ENCODE measurements at places on chromosomes 11 and 22.

DNA sequence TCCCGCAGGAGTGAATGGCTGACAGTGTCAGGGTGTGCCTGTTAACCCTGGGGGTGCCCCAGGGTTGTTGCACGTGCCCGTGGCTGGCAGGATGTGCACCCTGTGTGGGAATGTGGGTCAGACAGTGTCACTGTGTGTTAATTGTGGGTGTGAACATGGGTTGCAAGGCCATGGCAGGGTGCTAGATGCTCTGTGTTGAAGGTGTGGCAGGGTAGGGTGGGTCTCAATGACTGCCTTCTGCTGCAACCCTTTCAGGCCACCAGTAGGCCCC, 8.3 kb downstream of the RIN1 start:
- peak; percentile 29 for DNase-seq

DNA sequence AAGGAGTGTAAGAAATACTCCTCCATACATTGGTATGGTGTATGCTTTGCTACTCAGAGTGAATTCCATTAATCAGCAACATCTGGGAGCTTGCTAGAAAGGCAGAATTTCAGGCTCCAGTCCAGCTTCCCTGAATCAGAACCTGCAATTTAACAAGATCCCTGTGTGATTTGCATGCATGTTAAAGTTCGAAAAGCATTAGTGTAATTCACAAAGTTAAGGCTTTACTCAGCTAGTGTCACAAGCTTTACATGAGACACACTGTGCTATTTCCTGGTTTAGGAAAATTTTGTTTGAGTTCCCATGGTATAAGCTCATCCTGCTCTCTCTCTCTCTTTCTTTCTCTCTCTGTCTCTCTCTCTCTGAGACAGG, 37.0 kb upstream of the HEPHL1 start:
- no peak for DNase-seq

- DNase-seq = no peak
These were observed 2.6 kb downstream of the RNF26 start for GRCh38 chr11:119336744-119337469.

GRCh38 chr22:22884888-22885840, 2.5 kb upstream of the IGLL5 start:
- peak; percentile 63 for DNase-seq

DNA sequence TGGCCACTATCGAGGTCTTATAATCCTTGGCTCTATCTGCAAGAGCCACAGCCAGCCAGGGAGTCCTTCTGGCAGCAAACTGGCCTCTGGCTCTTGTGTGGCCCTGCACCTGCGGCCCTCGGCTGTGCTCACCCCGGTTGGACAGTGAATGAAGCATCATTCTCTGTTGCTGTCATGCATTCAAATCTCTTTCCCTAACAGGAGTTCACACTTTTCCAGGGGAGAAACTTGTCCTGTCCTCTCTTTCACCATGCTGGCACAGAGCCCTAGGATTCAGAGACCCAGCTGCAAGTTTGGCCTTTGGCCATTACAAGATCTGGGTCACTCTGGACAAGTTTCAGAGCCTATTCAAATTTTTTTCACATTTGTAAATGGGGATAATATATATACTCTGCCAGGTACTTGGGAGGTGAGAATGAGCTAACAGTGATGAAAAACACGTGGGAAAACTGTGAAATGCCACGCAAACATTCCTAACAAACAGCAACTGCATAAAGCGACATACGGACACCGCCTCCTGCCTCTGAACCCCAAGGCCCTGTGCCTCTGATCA, 34.2 kb downstream of the TMEM184B start:
- no peak for DNase-seq

- DNase-seq = no peak
These were observed 26.1 kb downstream of the MADD start for GRCh38 chr11:47296045-47296444.

DNA sequence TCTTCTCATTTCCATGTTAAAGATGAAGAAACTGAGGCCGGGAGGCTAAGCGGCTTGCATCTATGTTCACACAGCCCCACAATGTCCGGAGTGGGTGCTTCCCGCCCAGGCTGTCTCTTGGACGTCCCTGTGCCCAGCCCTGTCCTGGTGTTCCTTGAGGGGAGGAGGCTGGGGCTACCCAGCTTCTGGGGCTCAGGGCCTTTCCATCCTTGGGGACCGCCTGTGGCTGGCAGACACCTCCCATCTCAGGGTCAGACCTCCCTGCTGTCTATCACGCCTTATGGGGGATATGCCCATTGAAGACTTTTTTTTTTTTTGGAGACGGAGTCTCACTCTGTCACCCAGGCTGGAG, 95.5 kb downstream of the WNT7B start:
- no peak for DNase-seq

GRCh38 chr11:1629326-1630185, at the start of gene KRTAP5-5:
Gene KRTAP5-5, plus strand, starts transcription at chr11:1629775. Its CDS starts 66 bp downstream, at chr11:1629841.
- no peak for DNase-seq

DNA sequence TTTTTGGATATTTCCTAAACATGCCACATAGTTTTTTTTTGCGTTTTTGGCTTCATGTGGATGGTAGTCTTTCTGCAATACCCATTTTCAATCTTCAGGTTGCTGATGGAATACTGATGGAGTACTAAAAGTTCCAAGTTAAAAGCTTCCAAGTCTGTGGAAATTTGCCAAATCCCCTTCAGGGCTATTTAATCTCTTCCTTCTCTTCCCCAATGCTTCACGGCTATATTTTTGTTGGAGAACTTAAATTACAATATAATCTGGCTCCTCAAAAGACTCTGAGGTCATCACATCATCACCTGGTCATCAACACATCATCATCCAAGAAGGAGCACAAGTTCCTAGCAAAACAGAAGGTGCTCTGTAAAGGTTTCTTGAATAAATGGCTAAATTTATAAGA, 881.0 kb upstream of the TENM4 start:
- DNase-seq = no peak

DNA sequence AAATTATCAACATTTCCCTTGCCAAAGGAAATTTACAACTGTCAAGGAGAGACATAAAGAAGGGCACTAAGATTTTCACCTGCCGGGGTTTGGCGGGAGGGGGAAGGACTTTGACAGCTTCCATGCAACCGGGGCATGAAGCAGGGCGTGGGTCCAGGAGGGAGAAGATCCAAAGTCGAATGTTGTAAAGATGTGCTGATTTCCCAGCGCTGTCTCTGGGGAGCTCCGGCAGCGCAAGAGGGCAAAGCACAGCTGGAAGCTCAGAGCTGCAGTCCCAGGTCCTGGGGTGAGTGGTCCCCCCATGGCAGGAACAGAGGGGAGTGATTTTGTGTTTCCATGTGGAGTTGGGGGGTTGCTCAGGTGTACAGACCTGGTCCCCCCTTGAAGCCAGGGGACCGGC, at the start of gene MS4A10:
MS4A10 (plus strand) TSS at position 198 of the 400 bp plus-strand sequence. CDS start 5,003 bp downstream, outside the sequence.
- no peak for DNase-seq

- DNase-seq = no peak
These were observed 16.8 kb upstream of the TSPAN18 start for GRCh38 chr11:44709966-44710365.

- DNase-seq = no peak
These were observed 37.4 kb upstream of the NCR3LG1 start for GRCh38 chr11:17314232-17314547.

- no peak for DNase-seq
These were observed 53.6 kb downstream of the PITPNB start for GRCh38 chr22:27865496-27865895.

DNA sequence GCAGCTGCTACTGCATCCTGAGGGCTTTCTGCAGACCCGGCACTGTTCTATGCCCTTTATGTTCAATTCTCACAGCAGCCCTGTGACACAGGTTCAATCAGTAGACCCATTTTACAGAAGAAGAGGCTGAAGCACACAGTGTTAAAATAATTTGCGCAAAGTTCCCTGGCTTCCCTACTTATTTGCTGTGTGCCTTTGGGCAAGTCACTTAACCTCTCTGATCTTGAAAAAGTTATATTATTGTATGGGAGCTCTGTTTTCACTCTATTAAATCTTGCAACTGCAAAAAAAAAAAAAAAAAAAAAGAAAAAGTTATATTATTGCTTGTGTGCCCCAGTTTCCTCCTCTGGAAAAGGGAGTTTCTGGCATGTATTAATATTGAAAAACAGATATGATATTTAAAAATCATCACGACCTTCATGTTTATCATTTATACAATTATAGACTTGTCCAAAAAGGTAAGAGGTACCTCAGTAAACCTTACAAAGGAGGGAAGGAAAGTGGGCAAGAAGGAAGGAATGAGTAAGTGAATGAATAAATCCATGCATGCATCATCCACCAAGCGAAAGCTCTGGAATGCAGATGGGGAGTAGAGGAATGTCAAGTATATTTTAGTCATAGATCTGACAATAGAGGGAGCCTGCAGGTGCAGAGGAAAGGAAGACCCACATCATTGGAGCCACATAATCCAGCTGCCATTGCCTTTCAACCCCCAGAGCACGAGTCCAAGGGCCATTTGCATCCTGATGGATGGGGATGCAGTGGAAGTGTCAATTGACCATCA, 21.2 kb upstream of the ISX start:
- no peak for DNase-seq

GRCh38 chr11:118621071-118621783, 13.8 kb downstream of the PHLDB1 start:
- DNase-seq = peak; percentile 49

GRCh38 chr11:77027275-77027674, 6.9 kb upstream of the B3GNT6 start:
- DNase-seq = no peak

- DNase-seq = no peak
These were observed 246.8 kb upstream of the KIRREL3 start for GRCh38 chr11:127247261-127247851.

DNA sequence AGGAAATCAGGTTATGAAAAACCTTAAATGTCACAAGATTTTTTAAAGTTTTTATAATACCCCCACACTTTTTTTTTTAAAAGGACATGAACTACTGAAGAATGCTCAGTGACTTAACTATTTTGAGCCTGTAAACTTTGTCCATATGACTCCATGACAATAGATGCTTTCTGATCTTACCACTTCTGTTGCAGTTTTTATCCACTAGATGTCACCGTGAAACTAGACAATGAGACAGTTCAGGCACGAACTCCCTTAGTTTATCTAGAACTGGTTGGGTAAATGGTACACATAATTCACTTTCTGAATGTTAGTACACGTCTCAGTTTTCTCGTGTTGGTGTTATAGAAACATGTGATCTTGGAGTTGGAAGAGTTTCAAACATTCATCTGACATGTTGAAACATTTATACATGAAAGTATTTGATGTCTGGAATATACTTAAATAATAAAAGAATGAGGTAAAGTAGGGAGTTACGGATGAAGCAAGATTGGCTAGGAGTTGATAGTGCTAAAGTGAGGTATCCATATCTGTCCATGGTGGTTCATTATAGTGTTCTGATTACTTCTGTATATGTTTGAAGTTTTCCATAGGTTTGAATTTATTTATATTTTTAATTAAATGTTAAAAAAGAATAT, 8.1 kb downstream of the CCDC15 start:
- no peak for DNase-seq

GRCh38 chr11:103546236-103546635, 437.0 kb downstream of the DYNC2H1 start:
- no peak for DNase-seq

- no peak for DNase-seq
These were observed 15.5 kb upstream of the TMEM135 start for GRCh38 chr11:87022254-87022653.

DNA sequence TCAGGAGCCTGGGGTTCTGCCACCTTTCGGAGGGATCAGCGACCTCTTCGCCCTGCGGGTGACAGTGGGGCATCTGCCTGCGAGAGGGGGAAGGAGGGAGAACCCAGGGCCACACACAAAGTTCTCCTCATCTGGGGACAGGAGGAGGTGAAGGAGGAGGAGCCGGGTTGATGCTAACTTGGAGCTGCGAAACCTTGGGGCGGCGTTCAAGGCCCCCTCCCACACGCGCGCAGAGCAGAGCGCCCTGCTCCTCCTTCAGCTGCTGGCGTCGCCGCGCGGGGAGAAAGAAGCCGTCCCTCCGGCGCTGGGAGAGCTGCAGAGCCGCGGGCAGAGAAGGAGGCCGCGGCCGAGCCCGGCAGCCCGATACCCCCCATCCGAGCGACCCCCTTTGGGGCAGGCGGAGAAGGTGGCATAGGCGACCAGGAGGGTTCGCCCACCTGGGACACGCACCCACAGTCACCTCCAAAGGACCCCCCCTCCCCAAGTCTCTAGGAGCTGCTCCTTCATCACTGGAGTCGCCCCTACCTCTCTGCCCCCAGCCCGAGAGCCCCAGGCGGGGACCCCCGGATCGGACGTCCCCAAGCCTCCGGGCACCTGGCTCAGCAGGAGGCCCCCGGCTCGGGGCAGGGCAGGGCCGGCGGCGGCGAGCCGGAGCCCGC, at the start of gene RASD2:
RASD2 (plus strand) TSS at position 237 of the 659 bp plus-strand sequence. CDS start 5,979 bp downstream, outside the sequence.
- peak; percentile 64 for DNase-seq

- peak; percentile 48 for DNase-seq
These were observed 525 bp downstream of the BIK start for GRCh38 chr22:43110927-43111623.

DNA sequence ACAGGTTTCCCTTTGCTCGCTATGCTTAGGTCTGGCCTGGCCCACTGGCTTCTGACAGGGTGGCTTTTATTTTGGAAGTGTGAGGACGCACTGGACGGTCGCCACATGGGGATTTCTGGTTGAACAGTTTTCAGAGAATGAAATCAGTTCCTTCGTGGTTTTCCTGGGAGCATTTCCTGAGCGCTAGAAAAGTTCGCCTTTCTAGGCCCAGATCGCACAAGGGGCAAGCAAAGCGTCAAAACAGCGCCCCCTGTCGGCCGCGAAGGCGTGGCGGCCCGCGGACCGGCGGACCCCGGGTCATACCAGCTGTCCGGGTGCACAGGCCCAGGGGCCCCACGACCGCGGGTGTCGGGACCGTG, 12.7 kb upstream of the CYP2R1 start:
- DNase-seq = peak; percentile 90

- no peak for DNase-seq
These were observed 24.2 kb downstream of the MRE11 start for GRCh38 chr11:94469416-94469815.

GRCh38 chr11:85301895-85302678, 325.1 kb downstream of the DLG2 start:
- DNase-seq = no peak

GRCh38 chr11:34633990-34634693, 13.2 kb downstream of the EHF start:
- no peak for DNase-seq

DNA sequence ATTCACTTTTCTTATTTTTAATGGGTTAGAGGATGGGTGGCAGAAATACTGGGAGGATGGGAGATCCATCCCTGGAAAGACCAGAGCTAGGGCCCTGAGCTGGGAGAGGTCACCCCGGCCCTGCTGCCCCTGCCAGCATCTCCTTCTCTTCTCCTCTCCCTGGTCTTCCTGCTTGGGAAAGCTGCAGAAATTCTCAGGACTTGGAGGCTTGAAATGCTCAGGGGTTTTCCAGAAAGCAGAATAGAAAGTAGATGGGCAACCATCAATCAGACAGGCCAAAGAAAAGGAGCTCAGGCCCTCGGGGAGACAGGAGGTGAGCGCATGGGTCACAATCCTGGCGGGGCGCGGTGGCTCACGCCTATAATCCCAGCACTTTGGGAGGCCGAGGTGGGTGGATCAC, 1.5 kb downstream of the APOBEC3H start:
- no peak for DNase-seq
